Body of pancreas (tissue), 4 donors: ENCODE measurements at places on chromosomes 2 and 18. TPM values are rescaled to one million over a fixed set of nuclear protein-coding genes. Genes with fewer than 3 reads are reported as not detected.

- H3K4me1 ChIP-seq, result no peaks in the 10 kb centered on the region
- no peak overlapping the region for H3K4me3 ChIP-seq
- no peaks in the 10 kb centered on the region for H3K36me3 ChIP-seq
- H3K27ac ChIP-seq, result no peak overlapping the region
These were observed 237.6 kb downstream of the TFCP2L1 start for GRCh38 chr2:121047383-121047782.

DNA sequence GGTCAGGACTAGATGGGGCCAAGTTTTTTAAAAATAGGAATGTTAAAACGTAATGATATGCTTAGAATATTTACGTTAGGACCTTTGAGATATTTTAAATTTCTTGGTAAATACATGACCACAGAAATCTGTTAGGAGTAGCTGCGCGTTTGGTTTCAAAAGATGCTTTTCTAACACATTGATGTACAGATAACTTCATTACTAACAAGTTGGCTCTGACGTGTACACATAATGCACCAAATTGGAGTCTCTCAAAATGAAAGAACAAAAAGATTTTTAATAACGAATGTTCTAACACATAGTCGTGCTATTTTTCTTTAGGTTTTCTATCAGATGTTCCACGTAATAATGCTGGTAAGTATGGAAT lies 608 bp downstream of the PHOSPHO2 start:
- no peaks in the 10 kb centered on the region for H3K36me3 ChIP-seq
- peak overlapping the region; percentile 89 for H3K27ac ChIP-seq
- no peak for DNase-seq
- H3K4me1 ChIP-seq, result peaks cover 19% of the 10 kb centered on the region
- H3K4me3 ChIP-seq, result peak overlapping the region; percentile 84

DNA sequence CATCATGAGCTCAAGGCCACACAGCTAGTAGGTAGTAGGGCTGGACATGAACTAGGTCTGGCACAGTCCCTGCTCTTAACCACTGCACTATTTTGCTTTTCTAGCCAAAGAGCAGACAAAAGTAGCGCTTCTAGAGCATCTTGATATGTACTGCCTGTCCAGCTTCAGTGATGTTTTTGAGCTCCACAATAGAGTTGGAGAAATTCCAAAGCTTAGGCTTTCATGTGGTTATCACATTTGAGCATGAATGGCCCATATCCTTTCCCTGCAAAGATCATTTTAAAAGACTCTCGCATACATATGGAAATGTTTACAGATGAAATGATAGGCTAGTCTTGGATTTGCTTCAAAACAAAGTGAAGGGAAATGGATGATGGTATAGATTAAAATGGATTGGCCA lies 128.7 kb downstream of the MAP3K20 start:
- H3K27ac ChIP-seq, result no peak overlapping the region
- DNase-seq, result no peak
- no peaks in the 10 kb centered on the region for H3K4me1 ChIP-seq

- peaks cover 8% of the 10 kb centered on the region for H3K4me1 ChIP-seq
- peak; percentile 48 for DNase-seq
- H3K27me3 ChIP-seq, result no peaks in the 10 kb centered on the region
These were observed 180.6 kb downstream of the MREG start for GRCh38 chr2:215832791-215833190.

Gene DYNC1I2
- 52.7 TPM for total RNA-seq

Gene CRYGD
- total RNA-seq, result not detected

GRCh38 chr2:152600697-152601096 lies 116.6 kb downstream of the PRPF40A start:
- H3K36me3 ChIP-seq, result no peaks in the 10 kb centered on the region
- H3K27me3 ChIP-seq, result no peaks in the 10 kb centered on the region
- H3K4me1 ChIP-seq, result no peaks in the 10 kb centered on the region
- DNase-seq, result no peak

Gene SLC9A2
- total RNA-seq, result 1.0 TPM

- no peaks in the 10 kb centered on the region for H3K36me3 ChIP-seq
- no peak overlapping the region for H3K27ac ChIP-seq
- no peak overlapping the region for H3K4me3 ChIP-seq
- no peaks in the 10 kb centered on the region for H3K4me1 ChIP-seq
- H3K27me3 ChIP-seq, result no peaks in the 10 kb centered on the region
These were observed 60.0 kb upstream of the ALK start for GRCh38 chr2:29981402-29981801.
